HS-5 (cell line): ENCODE measurements at places on chromosomes 3 and 15.
A peak's percentile ranks its signal among the peaks of the same experiment; 100 is the strongest.

- DNase-seq: no peak
Measured at GRCh38 chr3:63927422-63928280, 15.5 kb upstream of the SCAANT1 start.

DNA sequence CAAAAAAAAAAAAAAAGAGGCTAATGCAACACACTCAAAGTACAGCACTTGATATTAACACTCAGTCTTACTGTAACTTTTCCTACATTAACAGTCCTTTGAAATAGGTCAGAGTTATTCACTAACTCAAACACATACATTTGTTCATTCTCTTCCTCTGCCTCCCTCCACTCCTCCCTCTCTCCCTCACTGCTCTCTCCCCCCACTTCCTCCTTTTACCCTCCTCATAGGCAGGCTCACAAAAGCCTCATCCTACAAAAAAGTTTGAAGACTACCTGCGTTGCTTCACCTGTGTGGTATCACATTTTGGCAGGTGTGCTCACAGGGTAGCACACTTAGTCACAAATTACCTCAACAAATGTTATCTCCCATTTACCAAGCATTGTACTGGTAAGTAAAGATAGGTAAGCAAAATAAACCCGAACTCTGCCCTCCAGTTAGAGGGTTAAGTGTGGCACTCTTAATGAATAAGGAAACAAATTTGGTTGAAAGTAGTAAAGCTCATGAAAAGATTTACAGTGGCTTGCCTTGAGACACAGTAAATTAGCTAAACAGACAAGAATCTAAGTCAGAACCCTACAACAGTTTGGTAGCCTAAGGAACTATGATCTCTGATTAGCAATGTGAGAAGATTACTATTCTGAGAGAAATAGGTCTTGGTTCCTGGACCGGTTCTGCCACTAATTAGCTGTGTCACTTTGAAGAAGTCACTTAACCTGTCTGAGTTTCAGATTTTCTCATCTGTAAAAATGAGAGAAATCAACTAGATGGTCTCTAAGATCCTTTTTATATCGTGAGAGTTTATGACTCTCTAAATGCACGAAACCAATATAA, 151.0 kb upstream of the MLF1 start:
- DNase-seq: no peak

DNA sequence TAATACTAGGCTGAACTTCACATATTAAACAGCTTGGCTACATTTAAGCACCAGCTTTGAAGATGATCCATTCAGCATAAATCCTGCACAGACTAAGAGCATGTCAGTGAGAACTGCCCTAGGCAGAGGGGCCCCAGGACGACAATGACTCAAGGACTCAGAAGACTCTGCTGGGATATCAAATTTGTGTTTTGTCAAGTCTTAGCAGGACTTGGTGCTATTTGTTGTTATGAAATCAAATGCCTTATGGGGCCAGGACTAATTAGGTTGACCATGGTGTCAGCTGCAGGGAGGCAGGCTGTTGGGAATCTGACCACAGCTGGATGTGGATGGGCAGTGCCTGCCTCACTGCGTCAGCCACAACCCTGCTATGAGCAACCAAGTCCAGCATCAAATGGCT, 91.8 kb downstream of the RYR3 start:
- no peak for DNase-seq

DNA sequence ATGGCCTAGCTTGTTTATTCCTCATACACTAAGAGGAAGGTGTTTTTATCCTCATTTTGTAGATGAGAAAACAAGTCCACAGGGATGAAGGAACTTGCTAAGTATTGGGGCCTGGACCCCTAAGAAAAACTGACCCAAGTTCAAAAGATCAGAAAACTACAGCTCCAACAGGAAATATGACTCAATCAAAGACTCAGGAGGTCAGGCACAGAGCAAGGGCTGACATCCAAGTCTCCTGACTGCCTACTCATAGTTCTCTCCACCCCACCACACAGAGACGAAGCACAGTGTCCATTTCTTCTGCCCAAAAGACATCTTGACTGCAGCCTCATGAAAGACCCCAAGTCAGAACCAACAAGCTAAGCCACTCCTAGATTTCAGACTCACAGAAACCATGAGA, 26.9 kb upstream of the TPM1 start:
- no peak for DNase-seq

DNA sequence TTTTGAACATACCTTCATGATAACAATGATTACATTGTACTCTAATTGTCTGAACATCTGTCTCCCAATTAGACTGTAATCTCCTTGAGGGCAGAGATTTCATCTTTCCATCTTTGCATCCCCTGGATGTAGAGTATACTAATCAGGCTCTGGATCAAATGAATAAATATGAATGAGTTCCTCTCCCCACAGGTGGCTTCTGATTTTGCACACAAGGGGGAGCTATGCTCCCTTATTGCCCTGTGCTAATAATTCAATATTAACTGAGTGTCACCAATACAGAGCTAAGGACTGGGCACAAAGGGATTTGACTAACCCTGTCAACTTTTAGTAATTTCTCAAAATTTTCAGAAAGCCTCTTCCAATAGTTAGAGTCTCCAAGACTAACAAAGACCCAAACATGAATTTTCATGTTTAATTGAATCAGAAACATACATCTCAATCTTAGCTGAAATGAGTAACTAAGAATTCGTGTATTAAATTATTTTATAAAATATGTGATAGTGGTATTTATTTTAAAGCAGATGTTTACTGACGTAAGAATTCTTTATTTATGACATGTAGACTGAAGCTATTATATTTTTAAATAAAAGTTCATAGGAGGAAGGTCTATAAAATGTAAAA, 3.0 kb downstream of the DUOXA1 start:
- no peak for DNase-seq

GRCh38 chr15:73424506-73424905, 18.5 kb upstream of the REC114 start:
- DNase-seq: no peak

DNA sequence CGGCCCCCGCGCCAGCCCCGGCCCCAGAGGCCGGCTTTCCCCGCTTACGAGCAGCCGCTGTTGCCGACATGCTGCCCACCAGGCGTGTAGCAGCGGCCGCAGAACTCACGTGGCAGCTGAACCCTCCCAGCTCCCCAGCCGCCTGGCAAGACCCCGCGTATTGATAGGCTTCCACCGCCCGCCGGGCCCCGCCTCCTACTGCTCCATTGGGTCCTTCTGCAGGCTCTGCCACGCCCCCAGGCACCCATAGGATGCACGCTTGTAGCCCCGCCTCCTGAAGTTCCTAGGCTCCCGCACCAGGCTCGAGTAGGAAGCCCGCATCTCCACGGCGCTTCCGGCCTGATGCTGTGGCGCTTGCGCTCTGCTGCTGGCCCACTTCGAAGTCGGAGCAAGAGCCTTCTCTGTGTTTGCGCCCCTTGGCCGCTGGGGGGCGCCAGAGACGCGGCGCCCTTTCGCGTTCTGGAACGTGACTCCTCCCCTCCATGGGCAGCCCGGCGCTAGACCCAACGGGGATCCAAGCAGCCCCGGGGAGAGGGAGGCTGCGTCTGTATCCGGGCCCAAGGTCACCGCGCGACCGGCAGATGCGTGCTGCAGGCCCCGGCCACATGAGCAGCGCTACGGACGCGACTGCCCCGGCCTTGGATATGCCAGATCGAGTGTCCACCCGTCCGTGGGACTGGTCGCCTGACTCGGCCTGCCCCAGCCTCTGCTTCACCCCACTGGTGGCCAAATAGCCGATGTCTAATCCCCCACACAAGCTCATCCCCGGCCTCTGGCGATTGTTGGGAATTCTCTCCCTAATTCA, at the start of the genes PARP3 and RRP9:
TSS of gene PARP3 (plus strand) at position 566 of the 805 bp plus-strand sequence. CDS start 993 bp downstream, outside the sequence.
TSS of gene RRP9 (minus strand) at position 107 of the 805 bp plus-strand sequence. CDS start at position 70, 37 bp downstream.
- DNase-seq: peak; percentile 99

DNA sequence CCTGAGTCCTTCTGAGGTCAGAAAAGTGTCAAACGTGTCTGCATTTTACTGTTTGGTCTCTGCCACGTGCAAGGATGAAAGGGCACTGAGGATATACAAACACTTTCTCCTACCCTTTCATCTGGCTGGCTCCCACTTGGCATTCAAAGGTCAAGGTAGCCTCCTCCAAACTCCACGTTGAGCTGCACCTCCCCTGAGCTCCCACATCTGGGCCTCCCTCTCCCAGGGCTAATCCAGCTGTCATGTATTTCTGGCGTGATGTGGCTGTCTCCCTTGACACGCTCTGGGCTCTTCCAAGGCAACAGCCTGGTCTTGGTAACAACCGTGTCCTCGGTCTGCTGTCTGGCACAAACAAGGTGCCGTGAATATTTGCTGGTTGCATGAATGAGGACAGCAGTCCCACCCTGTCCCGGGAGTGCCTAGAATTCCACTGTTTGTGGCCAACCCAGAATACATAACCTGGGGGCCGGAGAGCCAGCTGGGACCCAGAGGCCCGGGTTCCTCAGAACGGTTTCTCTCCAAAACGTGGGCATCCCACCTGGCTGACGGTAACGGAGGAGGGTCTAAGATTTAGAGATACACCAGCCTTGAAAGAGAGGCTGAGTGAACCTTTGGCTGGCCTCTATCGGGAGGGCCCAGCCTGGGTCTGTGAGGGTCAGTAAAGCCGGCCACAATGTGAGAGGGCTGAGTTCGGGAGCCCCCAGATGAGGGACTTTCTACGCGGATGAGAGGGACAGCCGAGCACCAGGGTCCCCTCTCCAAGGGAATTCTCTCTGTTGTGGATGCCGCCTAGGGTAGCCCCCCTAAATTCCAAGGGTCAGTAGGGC, 767 bp downstream of the GLT8D1 start:
- no peak for DNase-seq

DNA sequence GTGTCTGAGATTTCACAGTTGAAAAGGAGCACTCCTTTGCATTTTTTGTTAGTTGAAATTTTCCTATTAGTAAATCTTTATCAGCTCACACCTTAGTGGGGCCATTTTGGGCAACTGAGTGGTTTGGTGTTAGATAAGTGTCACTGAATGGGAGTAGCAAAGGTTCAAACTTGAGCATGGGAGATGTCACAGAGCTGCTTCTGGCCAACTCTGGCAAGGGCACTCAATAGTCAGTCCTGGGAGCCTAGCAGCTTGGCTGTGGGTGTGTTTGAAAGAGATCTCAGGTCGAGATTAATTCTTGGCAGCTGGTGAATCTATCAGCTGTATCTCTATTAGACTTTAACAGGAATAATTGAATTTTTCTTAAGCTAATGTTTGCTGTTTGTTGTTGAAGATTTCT, 579.3 kb downstream of the EDEM1 start:
- no peak for DNase-seq

- DNase-seq: no peak
Measured at GRCh38 chr3:113241292-113242095, 30.1 kb downstream of the BOC start.

DNA sequence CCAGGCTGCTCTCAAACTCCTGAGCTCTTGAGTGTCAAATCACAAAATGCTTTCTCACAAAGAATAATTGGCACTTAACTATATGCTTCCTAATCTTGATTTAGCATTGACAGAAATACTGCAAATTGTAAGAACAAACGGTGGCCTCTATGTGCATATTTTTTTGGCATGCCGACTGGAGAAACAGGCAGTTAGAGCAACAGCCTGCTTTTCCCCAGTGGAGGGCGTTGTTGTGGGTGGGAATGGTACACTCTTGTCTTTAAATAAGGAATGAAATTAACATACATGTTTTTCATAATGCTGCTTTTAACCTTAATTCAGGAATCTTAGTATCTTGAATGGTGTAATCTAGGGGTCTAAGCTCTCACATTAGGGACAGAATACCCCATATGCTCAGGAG, 31.1 kb upstream of the SV2B start:
- DNase-seq: no peak

GRCh38 chr3:184258926-184259325, 2.4 kb downstream of the CAMK2N2 start:
- no peak for DNase-seq

- DNase-seq: no peak
Measured at GRCh38 chr3:175153595-175153994, 294.5 kb downstream of the NAALADL2 start.

- DNase-seq: no peak
Measured at GRCh38 chr3:40152482-40153133, 156.9 kb upstream of the EIF1B start.

GRCh38 chr3:174613173-174613572, 246.0 kb upstream of the NAALADL2 start:
- DNase-seq: no peak

- no peak for DNase-seq
Measured at GRCh38 chr3:43632986-43633385, 11.2 kb upstream of the ANO10 start.

DNA sequence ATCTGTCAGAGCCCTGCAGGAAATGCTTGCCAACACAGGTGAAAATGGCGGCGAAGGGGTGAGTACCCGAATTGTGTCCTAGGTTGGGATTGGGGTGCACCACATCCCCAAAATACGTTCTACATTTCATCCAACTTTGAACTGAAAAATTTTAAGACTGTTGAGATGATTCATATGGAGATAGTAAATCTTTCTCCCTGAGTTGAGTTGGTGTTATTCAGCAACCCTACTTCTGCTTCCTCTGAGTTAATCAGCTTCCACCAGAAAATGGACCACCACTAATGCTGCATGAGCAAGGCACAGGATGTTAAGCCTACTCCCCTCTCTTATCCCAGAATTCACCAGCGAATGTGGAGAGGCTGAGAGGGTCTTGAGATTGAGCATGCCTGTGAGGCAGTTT, 192.9 kb downstream of the RYR3 start:
- no peak for DNase-seq

DNA sequence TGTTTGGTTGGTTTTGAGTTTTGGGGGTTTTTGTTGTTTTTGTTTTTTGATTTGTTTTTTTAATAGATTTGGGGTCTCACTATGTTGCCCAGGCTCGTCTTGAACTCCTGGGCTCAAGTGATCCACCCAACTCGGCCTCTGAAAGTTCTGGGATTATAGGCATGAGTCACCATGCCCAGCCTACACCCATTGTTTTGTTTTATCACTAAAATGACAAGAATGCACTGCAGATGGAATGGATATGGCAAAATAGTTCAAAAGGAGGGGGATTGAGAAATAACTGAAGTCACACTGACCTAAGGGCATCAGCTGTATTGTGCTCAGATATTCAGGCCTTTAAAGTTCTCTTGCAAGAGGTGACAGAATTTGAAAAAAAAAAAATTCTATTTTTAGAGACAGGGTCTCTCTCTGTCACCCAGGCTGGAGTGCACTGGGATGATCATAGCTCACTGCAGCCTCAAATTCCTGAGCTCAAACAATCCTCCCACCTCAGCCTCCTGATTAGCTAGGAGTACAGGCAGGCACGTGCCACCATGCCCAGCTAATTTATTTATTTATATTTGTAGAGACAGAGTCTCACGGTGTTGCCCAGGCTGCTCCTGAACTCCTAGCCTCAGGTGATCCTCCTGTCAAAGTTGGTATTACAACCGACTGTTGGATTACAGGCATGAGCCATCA, 4.4 kb upstream of the RASA2 start:
- DNase-seq: peak; percentile 92

- DNase-seq: no peak
Measured at GRCh38 chr15:100671858-100672543, 69.6 kb downstream of the ASB7 start.

DNA sequence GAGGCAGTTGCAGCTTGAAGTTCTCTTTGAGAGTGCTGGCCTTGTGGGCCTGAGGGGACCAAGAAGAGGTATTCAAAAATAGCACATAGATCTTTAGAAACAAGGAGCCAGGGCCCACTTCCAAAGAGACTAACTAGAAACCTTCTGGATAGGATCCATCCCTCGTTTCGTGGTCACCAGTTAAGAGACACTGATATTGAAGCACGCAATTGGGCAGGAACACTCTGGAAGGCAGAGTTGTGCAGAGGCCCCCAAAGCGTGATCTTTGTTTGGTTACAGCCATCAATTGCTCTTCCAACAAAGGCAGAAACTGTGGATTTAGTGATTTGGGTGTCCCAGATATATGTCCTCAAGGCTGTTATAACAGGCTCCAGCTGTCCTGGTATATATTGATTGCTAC, 46.7 kb upstream of the ACAN start:
- DNase-seq: no peak
